ENCODE measurements at places on chromosomes 1 and 21.
A peak's percentile ranks its signal among the peaks of the same experiment; 100 is the strongest.

DNA sequence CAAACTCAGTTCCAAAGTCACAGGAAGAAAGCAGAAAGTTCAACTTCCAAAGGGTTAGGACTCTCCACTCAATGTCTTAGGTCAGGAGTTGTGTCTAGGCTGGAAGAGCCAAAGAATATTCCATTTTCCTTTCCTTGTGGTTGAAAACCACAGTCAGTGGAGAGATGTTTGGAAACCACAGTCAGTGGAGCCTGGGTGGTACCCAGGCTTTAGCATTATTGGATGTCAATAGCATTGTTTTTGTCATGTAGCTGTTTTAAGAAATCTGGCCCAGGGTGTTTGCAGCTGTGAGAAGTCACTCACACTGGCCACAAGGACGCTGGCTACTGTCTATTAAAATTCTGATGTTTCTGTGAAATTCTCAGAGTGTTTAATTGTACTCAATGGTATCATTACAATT is 11.7 kb downstream of the ATF3 start:
- DNase-seq = no peak

DNA sequence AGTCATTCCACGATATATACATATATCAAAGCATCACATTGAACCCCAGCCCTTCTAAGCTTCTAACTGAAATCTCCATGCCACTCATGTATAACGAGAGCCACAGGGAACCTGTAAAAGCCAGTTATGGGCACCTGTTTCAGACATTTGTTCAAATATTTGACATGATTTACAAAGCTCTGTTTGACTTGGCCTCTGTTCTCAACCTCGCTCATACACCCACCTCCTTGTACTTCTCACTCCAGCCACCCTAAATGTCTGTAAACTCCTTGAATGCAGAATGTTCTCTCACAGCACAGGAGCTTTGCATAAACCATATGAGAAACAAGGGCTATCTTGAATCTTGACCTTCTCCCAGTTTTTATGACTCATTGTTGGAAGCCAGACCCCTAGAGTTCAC is 36.9 kb upstream of the CD2 start:
- no peak for DNase-seq

DNA sequence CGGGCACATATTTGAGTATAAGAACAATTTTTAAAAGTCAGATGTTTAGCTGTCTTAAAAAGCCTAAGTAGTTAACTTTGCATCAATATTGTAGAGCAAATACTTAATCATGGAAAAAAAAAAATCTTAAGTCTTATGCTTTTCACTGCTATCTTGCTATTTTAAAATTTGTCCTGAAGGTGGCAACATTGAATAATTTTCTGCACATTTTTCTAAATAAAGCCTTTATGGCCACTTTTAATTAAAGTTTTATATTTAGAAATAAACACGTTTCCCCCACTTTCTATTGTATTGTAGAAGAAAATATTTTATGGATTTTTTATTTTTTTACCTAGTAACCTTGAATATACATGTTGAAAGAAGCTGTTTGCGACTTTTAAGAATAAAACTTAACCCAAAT is 198.8 kb downstream of the AMY1C start:
- DNase-seq = no peak

DNA sequence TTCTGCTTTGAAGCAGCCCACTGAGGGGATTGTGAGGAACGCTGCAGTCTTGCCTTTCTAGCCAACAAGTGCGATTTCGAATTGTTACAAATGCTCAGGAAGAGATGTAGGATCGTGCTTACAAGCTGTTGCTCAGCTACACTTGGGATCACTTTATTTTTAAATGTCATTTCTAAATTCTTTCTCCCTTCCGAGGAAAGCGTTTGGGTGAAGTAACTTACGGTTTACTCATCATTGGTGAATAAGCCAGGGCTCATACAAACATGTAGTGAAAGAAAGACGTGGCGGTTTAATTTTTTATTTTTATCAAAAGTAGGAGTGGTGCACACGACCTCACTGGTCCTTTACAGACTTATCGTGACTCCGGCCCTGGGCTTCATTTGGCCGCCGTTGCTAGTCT is 386.6 kb downstream of the KIF26B start:
- no peak for DNase-seq

- no peak for DNase-seq
These were observed 290.4 kb downstream of the KCNT2 start for GRCh38 chr1:196317535-196318522.

DNA sequence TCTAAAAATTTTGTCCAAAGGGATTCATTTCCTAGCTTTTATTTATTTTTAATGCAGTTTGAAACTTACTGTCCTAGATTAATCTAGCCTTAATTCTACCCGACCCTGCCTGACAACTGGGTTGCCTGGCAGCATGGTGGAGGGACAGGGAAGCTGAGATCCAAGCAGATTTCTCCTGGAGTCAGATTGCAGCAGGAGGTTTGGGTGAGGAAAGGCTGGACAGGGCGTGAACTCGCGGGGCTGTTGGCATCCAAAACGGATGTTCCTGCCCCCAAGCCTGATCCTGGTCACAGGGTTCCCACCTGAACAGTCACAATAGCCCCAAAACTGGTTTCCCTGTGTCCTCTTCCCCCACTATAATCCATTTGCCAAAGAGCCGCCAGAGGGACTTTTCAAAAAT is 23.2 kb downstream of the TCEA3 start:
- DNase-seq = no peak

DNA sequence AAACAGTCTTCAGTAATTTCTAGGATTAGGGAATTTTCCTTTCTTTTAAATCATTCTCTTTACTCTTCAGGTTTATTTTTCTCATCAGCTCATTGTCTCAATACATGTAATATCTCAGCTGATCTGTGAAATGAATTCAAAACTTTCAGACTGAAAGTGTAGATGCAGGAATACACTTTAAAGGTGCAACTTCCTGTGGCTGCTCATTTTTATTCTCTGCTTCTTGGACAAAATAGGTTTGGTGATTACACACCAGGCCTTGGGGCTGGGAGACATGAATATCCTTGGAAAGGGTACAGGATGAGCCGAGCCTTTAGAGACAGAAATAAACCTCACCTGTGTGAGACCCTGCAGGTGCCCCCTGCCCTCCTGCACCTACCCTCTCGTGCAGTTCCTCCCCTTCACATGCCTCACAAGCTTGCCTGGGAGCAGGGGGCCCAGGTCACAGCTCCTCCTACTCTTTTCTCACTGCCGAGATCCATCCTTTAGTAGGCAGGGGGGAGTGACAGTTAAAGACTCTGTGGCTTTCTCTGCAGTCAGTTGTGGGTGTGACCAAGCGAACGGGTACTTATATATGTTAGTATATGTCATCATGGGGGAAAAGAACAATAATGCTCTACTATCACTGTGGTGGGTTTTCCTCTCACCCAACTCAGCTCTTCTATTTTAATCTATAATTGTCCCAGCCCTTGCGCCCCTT is 23.6 kb downstream of the XCL2 start:
- peak; percentile 56 for DNase-seq

DNA sequence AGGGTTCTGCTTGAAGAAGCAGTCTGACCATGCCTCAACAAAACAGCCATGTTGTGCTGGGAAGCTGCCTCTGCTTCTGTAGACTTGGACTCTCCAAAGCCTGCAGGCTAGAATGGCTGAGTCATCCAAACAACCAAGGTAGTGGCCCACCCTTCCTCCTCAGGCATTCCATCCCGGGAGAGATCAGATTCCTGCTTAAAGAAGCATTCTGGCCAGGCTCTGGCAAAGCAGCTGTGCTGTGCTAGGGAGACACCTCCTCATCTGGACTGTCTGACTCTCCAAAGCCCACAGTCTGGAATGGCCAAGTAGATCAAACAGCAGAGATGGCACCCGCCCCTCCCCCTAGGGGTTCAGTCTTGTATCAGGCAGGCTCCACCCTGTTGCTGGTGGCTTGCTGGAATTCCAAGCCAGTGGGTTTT is 38.3 kb upstream of the F3 start:
- DNase-seq = no peak

DNA sequence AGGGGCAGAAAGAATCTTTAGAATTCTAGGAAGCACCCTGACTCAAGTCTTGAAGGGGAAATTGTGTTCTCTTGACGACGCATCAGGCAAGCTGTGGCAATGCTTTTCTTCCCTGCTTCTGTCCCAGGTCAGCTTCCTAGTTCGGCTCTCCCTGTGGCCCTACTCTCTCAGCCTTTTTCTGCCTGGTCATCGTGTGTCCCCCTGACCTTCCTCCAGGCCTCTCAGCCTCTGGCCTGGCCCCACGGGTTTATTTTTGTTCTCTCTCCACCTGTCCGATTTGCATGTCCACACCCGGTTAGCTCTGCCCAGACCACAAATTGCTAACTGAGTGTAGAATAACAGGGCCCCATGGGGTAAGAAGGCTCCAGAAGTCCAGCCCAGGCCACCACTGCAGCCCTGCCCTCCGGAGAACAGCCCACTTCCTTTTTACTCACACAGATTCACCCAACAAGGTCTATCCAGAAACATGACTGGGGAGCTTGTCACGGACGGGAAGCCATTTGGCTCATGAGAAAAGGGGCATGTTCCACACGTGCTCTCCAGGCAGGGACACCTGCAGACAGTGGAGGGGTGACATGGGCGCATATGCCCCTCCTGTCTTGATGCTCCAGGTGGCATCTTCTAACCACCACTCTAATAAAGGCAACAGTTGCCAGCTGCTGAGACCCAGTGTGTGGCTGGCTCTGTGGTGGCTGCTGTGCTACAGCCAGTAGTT is 9.8 kb downstream of the KCNN3 start:
- no peak for DNase-seq

Measured in CD4-positive, alpha-beta T cell treated with Interleukin-1 beta for 1 hour (primary cell).